ENCODE measurements at places on chromosomes 5 and 9. TPM values are rescaled to one million over a fixed set of nuclear protein-coding genes. Genes with fewer than 3 reads are reported as not detected.

GRCh38 chr9:136110082-136111061, 8.3 kb downstream of the TMEM250 start:
- H3K27me3 ChIP-seq, result no peaks in the 10 kb centered on the region
- peak overlapping the region; percentile 67 for H3K4me3 ChIP-seq
- no peak for DNase-seq
- peaks cover 23% of the 10 kb centered on the region for H3K36me3 ChIP-seq

Gene CBY3
- total RNA-seq, result not detected

Gene DBH
- total RNA-seq, result not detected

Gene IL4
- not detected for total RNA-seq

Gene MEIKIN
- total RNA-seq, result not detected

GRCh38 chr5:181151146-181151545, 3.8 kb downstream of the OR2V2 start:
- DNase-seq, result peak; percentile 14
- peaks cover 29% of the 10 kb centered on the region for H3K27me3 ChIP-seq
- H3K4me1 ChIP-seq, result peaks cover 24% of the 10 kb centered on the region
- no peak overlapping the region for H3K4me3 ChIP-seq
- no peaks in the 10 kb centered on the region for H3K36me3 ChIP-seq

GRCh38 chr5:38718771-38719391, 126.9 kb upstream of the OSMR start:
- DNase-seq, result no peak
- H3K4me3 ChIP-seq, result no peak overlapping the region
- H3K27ac ChIP-seq, result no peak overlapping the region

DNA sequence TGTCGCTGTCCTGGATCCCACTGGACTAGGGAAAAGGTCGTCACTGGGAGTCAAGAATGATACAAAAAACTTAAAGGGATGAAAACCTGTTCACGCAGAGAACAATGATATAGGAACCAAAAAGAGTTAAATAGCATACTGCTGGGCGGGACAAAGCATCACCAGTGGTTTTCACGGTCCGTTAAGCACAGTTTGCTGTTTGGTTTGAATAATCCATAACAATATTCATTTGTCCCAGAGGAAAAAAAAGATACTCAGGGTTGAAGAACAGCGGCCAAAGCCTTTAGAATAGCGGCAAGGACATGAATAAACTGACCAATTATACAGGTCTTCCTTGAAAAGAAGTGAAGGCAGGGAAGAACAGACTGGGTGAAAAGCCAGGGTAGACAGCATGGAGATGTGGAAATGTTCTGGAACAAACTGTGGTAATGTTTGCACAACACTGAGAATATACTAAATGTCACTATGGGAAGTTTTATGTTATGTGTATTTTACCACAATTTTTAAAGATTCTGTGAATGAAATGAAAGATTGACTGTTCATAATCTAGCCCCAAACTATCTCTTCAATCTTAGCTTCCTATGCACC, 60.8 kb downstream of the MTMR12 start:
- H3K27me3 ChIP-seq, result no peaks in the 10 kb centered on the region
- no peak overlapping the region for H3K4me3 ChIP-seq
- no peak for DNase-seq
- peaks cover 53% of the 10 kb centered on the region for H3K36me3 ChIP-seq
- no peak overlapping the region for H3K27ac ChIP-seq

Gene TNFAIP8
- total RNA-seq, result 16.2 TPM

Gene PCDHGA9
- total RNA-seq, result 1.3 TPM

DNA sequence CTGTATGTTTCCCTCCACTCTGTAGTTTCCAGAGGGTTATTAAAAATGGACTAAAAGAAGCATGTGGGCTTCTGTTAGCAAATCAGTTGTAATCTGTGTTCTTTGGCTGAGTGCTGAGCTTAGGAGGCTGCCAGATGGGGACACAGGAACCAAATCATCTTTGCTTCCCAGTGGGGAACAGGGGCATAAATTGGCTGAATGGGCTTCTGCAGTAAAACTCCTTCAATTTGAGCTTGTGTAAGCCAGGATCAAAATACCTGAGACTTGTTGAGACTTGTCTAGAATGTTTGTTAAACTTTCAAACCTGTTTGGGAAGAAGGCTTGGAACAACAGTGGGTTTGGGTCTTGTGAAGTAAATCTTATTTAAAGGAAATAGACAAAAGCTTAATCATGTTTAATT, 32.2 kb upstream of the TNFAIP8 start:
- H3K4me3 ChIP-seq, result peak overlapping the region; percentile 60
- DNase-seq, result peak; percentile 88
- peak overlapping the region; percentile 98 for H3K27ac ChIP-seq

Gene SLC46A2
- total RNA-seq, result not detected

DNA sequence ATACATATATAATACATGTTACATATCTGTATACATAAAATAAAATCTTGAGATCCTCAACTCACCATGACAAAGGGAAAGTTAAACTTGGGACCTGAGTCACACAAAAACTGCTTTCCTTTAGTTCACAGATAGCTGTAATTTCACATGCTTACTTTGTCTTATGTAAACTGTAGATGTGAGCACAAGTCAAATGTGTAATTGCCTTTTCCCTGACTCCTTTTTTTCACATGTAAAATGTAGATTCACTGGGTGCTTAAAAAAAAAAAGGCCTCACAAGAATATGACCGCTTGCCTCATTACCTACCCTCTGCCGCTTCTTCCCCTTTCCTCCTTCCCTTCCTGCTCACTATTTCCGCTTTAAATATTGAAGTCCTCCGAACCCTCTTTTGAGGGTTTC, 21.9 kb upstream of the FAM169A start:
- H3K4me3 ChIP-seq, result no peak overlapping the region
- no peaks in the 10 kb centered on the region for H3K4me1 ChIP-seq
- H3K27ac ChIP-seq, result no peak overlapping the region
- no peak for DNase-seq
- no peaks in the 10 kb centered on the region for H3K36me3 ChIP-seq

- H3K4me1 ChIP-seq, result peaks cover 18% of the 10 kb centered on the region
- peaks cover 32% of the 10 kb centered on the region for H3K36me3 ChIP-seq
- no peak overlapping the region for H3K27ac ChIP-seq
- no peak for DNase-seq
- no peak overlapping the region for H3K4me3 ChIP-seq
These were observed 157.7 kb downstream of the FBN2 start for GRCh38 chr5:128380337-128380736.

Gene DIPK1B
- not detected for total RNA-seq

DNA sequence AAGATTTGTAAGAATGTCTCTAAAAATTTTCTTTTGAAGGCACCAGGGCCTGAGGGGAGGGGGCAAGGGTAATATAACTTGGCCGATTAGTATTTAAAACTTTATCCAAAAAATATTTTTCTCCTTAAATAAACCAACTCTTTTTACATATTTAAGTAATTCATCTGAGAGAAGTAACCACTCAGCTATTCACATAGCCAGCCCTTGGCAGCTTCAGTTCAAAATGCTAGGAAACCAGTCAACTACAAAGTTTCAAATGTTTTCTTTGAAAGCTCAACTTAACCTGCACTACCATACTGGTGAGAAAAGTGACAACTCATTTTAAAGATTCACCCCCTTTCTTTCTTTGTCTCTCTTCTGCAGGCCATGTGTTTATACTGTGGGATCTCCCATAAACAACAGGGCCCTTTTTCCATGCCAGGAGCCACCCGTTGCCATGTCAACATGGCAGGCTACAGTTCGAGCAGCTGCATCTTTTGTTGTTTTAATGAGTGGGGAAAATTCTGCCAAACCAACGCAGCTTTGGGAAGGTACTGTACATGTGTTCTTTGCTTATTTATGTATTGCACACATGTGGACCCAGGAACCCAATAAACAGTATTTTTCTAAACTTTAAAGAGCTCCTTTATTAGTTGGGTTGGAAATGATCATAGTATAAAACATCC, 46.3 kb downstream of the AOPEP start:
- H3K27ac ChIP-seq, result no peak overlapping the region
- H3K4me1 ChIP-seq, result no peaks in the 10 kb centered on the region
- no peaks in the 10 kb centered on the region for H3K27me3 ChIP-seq
- peaks cover 7% of the 10 kb centered on the region for H3K36me3 ChIP-seq
- H3K4me3 ChIP-seq, result no peak overlapping the region
- DNase-seq, result no peak

Measured in MCF 10A (cell line).